Naive thymus-derived CD8-positive, alpha-beta T cell (primary cell): ENCODE measurements at places on chromosomes 11 and 22.

DNA sequence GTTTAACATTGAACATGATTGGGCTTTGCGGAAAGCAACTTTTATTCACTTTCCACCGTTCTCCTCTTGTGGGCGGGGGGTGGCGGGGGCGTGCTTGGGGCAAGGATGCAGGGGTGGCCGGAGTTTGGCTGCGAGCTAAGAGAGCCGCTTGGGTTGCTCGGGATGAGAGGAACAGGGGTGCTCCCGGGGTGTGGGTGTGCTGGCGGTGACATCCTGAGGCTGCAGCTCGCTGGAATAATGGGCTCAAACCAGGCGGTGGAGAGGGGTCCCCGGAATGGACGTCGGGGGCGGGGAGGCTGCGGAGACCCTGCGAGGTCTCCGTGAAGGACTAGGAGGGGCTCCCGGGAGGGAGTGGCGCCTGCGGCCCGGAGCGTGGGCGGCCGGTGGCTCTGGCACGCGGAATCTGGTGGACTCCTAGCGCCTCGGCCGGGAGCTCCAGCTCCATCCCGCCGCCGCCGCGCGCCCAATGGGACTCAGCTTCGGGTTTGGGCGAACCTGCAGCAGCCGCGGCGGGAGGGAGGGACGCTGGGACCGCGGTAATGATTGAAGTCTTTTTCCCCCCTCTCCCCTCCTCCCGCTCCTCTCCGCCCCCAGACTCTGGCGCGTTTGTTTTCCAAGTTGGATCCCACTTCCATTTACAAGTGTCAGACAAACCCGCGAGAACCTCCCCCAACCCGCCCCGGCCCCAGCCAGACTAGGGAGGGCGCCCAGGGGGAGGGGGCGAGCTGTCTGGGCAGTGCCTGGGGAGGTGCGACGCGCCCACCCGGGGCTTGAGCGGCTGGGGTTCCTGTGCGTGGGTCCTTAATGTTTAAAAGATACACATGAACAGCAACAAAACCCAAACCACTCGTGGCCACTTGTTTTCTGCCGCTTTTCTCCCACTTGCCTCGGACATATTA lies 2.0 kb downstream of the FAT3 start:
- no peak for DNase-seq

GRCh38 chr11:67274768-67275605 lies 8.7 kb downstream of the GRK2 start:
- DNase-seq = no peak

- no peak for DNase-seq
These were observed 3.7 kb downstream of the PTPRCAP start for GRCh38 chr11:67433536-67434394.

GRCh38 chr11:78256962-78257361 lies 68.2 kb downstream of the USP35 start:
- no peak for DNase-seq

- DNase-seq = peak; percentile 88
These were observed 10.4 kb upstream of the C1QTNF6 start for GRCh38 chr22:37198258-37199102.

DNA sequence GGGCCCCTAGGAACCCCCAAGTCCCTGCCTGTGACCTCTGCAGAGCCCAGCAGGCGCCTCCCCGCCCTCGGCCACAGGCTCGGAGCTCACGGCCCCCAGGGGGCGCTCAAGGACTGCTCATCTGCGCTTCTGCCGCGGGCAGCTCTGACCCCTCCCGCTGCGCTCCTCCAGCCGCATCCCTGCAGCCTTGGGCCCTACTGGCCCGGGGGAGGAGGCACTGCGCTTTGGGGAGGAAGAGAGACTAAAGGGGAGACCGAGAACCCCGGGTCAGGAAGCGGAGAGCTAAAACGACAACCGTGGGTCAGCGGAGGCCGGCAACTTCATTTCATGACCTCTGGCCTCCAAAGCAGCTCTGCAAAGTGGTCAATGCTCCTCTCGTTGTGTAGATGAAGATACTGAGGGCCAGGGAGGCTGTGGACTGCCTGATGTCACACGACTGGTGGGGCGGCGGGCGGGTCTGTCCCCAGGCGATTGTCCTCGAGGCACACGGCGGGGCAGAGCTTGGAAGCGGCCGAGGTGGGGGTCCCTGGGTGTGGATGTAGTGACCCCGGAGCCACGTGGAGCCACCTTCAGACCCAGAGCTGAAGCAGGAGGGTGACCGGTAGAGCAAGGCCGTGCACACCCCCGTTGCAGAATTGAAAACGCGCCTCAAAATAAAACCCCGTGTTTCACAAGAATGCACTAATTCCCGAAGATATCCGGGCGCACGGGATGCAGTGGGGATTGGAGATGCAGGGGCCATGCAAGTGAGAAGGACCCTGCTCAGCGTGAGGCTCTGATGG lies 2.7 kb upstream of the KRTAP5-6 start:
- peak; percentile 79 for DNase-seq

- no peak for DNase-seq
These were observed 24.8 kb downstream of the CNTF start for GRCh38 chr11:58647141-58647699.

DNA sequence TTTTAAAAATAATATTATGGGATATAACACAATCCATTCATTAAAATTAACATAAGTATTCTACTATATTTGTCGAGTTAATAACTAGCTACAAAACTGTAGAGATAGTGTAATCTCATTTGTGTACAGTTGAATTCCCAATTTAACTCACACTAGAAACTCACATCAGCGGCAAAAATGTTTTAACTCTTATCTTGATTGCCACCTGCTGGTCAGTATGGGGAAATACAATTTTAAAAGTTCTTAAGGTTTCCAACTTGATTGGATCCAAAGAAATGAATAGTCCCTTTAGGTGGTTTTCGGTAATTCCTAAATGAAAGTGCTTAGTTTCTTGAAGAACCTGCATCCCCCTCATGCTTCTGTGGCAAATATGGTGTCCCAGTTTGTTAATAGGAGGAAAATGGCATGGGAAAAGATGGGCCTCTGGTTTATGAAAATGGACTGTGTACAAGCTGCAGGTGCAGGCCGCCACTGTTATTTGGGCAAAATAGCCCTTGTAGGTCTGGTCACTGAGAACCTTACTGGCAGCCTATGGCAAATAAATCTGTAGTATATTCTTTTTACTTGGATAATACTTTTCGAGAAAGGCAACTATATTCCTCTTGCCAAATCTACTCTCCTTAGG lies 33.7 kb upstream of the SLC17A6 start:
- no peak for DNase-seq

- no peak for DNase-seq
These were observed 6.3 kb upstream of the MYO18B start for GRCh38 chr22:25735650-25736049.

- DNase-seq = no peak
These were observed 19.4 kb downstream of the NPAT start for GRCh38 chr11:108203075-108203474.

DNA sequence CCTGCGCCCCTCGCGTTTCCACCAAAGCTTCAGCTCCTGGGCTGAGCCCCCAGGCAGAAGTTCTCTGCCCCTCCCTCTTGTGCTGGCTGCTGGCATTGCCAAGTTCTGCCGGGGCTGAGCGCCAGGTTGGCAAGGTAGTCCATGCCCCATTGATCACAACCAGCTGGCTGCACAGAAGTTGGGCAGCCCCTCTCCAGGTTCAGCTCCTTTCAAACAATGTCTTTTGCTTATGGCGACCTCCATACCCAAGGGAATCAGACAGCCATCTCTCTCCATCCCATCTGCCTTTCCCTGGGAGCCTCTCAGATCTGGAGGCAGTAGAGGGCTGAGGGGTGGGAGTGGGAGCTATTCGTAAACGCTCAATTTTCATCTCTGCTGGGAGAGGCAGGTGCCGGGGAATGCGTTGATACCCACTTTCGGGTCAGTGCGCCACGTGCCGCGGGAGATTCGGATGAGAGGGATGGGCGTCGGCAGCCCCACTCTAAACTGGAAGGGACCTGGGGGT lies 1.5 kb downstream of the ADAMTS8 start:
- DNase-seq = no peak

DNA sequence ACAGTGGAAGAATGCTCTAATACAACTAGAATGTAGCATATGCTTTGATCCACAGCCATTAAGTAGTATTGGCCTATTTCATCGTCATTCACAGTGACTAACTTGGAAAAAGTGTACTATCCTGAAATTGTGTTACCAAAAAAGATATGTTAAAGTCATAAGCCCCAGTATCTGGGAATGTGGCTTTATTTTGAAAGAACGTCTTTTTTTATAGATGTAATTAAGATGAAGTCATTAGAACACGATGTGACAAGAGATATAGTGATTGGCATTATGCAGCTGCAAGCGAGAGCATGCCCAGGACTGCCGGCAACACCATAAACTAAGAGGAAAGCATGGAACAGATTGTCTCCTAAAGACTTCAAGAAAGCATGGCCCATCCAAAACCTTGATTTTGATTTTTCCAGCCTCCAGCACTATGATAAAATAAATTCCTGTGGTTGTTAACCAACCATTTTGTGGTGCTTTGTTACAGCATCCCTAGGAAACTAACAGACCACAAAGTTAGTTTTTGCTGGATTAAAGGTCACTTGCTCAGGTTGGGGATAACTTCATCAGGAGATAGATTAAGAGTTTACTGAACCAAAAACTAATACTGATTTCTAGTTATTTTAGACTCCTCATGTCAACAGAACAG lies 870.6 kb upstream of the LRRC4C start:
- no peak for DNase-seq

DNA sequence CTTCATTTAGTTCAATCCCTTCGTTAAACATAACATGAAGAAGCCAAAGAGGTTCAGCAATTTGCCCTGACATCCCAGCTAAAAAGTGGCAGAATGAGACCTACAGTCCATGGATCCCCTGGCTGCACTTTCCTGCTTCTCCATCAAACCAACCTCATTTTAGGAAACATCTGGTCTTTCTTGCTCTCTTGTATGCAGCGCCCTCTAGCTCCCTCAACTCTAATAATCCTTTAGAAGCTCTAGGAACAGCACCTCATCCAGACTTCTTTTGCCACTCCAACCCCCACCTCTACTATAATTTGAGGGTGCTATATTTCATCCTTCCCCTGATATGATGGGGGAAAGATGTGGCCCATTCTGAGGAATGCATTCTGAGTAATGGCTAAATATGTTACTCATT lies 7.4 kb downstream of the CNTF start:
- DNase-seq = peak; percentile 30

DNA sequence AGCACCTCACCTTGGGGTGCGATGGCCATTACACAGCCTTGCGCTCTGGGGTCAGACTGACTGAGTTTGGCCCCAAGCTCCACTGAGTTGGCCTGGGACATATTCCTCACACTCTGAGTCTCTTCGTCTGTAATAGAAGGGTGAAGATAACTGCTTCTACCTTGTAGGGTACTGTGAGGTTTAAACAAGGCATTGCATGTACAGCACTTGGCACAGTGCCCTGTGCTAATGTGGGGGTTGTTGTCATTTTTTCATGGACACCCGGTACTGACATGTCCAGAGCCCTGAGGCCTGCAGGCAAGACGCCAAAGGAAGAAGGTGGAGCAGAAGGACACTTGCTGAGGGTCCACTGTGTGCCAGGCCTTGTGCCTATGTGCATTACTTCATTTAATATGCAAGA lies 50.7 kb downstream of the OTOG start:
- no peak for DNase-seq

DNA sequence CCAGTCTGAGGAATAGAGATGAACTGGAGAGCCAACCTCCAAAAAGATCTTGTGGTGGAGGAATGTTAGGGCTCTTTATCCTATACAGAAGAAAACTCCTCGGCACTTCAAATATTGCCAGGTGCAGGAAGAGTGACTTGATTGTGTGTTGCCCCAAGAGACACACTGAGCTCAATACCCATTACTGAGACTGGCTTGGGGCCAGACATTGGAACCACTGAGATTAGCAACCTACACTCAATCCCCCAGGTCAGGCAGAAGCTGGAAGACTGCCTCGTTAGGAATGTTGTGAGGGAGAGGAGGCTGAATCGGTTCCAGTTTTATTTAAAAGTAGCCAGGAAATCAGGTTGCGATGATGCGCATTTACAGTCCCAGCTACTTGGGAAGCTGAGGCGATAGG lies 2.4 kb upstream of the SGSM3 start:
- no peak for DNase-seq

- no peak for DNase-seq
These were observed 29.4 kb upstream of the CTSD start for GRCh38 chr11:1793081-1793480.

DNA sequence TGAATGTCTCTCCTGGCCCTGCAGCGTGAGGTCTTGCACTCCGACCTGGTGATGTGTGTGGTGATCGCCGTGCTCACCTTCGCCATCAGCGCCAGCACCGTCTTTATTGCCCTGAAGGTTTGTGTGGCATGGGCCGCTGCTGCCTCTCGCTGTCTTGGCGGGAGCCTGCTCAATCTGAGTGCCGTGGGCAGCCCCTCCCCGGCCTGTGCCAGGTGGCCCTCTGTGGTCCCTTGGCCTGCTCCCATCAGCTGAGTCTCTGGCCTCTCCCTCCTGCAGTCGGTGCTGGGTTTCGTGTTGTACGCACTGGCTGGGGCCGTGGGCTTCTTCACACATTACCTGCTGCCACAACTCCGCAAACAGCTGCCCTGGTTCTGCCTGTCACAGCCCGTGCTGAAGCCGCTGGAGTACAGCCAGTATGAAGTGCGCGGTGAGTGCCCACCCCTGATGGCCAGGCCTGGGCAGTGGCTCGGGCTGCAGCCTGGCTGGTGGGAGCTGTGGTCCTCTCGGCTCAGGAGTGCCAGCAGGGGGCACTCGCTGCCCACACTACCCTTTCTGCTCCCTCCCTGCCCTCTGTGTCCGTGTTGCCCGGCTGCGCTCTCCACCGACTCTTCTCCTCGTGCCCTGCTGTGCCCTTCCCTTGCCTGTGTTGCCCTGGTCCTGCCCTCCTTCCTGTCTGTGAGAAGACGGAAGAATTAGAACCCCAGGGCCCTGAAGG lies 10.2 kb downstream of the PCNX3 start:
- DNase-seq = peak; percentile 65

GRCh38 chr22:42946546-42947198 lies 68.3 kb downstream of the PACSIN2 start:
- no peak for DNase-seq

DNA sequence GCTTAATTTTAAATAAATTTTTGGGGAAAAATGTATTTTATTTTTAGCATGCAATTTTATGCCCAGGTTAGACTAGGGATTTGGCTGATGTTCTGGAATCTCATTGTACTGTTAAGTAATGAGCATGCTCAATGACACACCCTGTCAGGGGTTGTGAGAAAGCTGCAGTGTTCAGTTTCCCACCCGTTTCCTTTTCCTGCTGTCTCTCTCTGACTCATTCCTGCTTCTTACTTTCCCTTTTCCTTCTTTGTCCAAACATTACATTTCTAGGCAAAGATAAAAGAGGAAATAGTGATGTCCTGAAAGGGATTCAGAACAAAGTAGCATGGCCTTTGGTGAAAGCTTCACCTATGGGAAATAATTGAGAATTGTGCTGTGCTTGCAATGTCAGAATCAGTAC lies 22.7 kb downstream of the OOSP3 start:
- no peak for DNase-seq

DNA sequence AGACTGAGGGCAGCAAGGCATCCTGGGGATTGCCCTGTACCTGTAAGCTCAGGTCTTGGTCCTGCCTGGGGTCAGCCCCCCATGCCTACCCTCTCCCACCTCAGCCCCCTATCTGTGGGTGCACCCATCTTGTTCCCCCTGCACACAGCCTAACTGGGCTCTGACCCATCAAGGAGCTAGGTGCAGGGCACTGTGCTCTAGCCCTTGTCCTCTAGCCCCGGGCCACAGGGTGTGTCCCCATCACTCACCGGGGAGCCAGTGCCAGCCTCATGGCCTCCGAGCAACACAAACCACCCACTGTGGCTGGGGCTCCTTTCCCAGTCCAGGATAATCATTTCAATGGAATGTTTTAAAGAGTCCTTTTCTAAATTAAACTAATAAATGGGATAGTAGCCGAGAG lies 293.9 kb upstream of the PLET1 start:
- no peak for DNase-seq

GRCh38 chr11:1034001-1034400 lies 2.5 kb downstream of the MUC6 start:
- DNase-seq = no peak

GRCh38 chr11:59418156-59418555 lies 8.1 kb downstream of the OR5A2 start:
- DNase-seq = no peak
